ENCODE measurements at places on chromosomes 3 and 15.
A peak's percentile ranks its signal among the peaks of the same experiment; 100 is the strongest.

GRCh38 chr3:183074261-183074660 lies 25.0 kb downstream of the MCCC1 start:
- no peak for DNase-seq

DNA sequence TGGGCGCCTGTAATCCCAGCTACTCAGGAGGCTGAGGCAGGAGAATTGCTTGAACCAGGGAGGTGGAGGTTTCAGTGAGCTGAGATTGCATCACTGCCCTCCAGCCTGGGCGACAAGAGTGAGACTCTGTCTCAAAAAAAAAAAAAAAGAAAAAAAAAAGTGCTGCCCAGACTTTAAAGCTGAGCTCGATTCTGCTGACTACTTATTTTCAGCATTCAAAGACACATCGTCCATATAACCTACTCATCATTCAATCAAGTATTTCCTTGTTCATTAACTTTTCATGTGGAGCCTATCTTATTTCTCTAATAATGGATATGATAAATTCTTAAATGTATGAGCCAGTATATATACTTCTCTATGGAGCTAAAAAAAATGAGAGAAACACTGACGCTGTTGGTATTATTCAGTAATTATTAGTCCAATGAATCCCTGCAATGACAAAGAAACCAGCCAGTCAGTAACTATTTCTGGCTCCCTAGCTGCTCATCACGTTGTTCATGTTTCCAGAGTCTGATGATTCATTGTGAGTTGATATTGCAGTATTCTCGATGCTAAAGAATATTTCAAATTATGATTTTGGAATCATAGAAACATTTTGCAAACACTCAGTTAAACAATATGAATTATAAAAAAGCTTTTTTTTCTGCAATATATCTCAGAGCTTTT lies 111.9 kb downstream of the RAP2B start:
- no peak for DNase-seq

DNA sequence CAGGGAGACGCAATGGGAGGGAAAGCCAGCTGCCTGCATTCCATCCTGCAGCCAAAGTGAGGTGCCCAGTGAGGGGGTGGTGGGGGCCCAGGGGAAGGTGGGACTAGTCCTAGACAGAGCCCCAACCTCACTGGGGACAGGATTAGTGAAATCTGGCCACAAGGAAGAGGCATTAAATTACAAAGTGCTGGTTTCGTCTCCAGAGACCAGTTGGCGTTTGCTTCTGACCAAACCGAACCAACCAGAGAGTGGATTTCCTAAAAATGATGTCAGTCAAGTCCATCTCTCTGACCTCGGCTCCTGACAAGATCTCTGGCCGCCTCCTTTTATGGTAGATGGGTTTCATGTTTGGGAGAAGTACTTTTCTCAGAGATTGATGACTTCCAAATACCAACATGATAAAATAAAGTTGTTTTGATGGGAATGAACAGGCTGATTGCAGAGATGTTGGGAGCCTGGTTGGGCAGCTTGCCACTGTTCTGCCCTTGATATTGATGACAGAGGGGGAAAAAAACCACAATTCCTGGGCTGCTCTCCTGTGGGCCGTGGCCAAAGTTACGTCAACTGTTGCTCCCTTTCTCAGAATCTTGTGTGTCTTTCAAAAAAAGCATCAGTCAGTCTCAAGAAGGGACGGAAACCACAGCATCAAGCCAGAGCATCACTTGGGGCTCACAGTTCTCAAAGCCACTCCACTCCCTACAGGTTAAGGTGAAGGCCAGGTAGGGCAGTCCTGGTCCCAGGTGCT lies 24.6 kb downstream of the ITGA11 start:
- no peak for DNase-seq

- DNase-seq = no peak
These were observed 1.8 kb downstream of the PRKCD start for GRCh38 chr3:53162672-53163443.

- no peak for DNase-seq
These were observed 297.4 kb downstream of the PLCL2 start for GRCh38 chr3:17182166-17182565.

- DNase-seq = no peak
These were observed 5.1 kb downstream of the TMOD2 start for GRCh38 chr15:51756482-51756881.

DNA sequence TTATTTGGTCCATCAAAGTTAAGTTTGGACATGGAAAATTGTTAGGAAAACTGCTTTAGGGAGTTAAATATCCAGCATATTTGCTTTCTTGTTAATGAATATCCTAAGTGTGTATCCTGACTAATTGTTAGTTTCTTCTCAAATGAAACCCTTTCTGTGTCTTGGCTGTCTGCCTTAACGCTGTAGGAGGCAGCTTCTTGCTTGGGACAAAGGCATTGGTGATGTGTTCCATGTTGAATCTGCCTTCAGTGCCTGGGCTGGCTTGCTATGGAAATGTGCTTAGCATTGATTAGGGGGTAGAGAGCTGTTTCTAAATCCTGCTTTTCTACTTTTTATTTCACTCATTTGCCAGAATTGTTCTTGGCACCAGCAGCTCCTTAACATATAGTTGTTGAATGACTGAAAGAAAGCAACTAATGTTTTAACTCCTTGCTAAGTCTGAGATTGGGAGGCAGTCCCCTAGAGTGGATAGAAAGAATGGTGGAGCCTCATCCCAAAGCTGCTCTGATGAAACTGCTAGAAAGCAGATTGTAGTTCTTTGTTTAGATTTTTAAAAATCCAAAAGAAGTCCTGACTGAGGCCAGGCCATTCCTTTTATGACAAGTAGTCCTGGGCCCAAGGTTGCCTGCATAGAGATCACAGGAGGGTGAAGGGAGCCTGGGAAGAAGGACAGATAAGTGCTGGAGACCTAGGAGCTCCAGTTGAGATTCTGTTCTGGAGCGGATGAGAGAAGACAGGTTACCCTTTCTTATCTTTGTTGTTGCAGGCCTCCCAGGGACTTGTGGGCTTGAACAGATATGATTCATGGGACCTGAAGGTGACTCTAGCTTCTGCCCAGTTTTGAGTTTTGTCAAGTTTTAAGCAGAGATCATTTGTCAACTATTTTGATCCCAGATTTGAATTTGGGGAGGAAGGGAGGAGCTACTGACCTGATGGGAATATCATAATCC lies 39.3 kb downstream of the OXNAD1 start:
- no peak for DNase-seq

DNA sequence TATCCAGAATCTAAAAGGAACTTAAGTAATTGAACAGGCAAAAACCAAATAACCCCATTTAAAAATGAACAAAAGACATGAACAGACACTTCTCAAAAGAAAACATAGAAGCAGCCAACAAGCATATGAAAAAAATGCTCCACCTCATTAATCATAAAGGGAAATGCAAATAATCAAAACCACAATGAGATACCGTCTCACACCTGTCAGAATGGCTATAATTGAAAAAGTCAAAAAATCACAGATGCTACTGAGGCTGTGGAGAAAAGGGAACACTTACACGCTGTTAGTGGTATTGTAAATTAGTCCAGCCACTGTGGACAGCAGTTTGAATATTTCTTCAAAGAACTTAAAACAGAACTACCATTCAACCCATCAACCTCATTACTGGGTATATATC lies 220.7 kb downstream of the MEX3B start:
- DNase-seq = no peak

GRCh38 chr15:97959724-97960363 lies 659 bp upstream of the ARRDC4 start:
- peak; percentile 93 for DNase-seq

GRCh38 chr3:152458376-152459117 lies 189.8 kb downstream of the MBNL1 start:
- DNase-seq = no peak
